ENCODE measurements at places on chromosomes 4 and X.

DNA sequence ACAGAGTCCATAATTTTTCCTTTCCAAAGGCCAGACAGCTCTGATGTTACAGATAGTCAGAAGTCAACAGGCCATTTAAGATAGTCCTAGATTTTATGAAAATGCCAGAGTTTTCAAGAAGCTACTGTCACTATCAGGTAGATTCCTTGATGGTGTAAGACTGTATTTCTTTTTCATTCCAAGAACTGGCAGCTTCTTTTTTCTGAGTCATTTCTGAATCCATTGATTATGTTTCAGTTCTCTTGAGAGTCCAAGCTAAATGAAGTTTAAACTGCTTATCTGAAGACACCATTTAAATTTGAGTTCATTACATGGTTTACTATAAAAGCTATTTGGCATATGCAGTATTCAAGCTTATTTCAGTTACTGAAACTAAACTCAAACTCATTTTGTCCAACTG lies 44.6 kb downstream of the RASSF6 start:
- no peak for DNase-seq

- DNase-seq = no peak
Measured at GRCh38 chrX:72028701-72029470, 102.8 kb downstream of the RTL5 start.

DNA sequence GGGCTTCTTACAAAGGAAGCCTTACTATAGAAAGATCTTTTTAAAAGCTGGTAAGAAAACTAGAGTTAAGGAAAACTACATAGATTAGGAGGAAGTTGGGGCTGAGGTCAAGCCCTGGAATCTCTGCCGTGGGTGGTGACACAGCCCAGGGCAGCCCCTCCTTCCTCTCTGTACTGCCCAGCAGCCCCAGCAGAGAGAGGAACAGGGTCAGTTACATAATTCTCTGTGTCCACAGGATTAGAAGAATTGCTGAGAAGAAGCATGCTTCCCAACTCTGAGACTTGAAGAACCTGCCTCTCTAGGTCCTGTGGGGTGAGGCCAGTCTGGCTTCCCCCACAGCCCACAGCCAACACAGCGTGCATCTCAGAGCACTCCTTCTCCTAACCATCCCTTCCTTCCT lies 9.2 kb upstream of the ABLIM2 start:
- DNase-seq = no peak

- DNase-seq = no peak
Measured at GRCh38 chr4:159904906-159905305, 802.0 kb downstream of the RAPGEF2 start.

GRCh38 chrX:109847257-109848187 lies 114.5 kb upstream of the ACSL4 start:
- peak; percentile 13 for DNase-seq

DNA sequence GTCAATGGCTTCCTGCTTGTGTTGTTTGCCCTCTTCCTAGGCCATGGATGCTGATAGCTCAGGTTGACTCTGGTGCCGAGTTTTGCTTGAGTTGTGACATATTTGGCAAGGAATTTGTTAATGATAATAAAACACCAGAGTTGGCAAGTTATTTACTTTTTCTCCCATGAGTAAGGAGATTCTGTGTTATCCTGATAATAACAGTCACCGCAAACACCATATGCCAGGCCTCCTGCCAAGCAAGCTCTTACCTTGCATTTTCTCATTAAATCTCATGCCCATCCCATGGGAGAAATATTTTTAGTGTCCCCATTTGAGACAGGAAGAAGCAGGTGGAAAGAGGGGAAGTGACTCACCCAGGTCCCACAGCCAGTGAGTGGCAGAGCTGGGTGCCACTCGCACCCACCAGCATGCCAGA lies 67.4 kb upstream of the CLCN4 start:
- no peak for DNase-seq

- DNase-seq = no peak
Measured at GRCh38 chr4:119984996-119985395, 81.7 kb downstream of the MAD2L1 start.

DNA sequence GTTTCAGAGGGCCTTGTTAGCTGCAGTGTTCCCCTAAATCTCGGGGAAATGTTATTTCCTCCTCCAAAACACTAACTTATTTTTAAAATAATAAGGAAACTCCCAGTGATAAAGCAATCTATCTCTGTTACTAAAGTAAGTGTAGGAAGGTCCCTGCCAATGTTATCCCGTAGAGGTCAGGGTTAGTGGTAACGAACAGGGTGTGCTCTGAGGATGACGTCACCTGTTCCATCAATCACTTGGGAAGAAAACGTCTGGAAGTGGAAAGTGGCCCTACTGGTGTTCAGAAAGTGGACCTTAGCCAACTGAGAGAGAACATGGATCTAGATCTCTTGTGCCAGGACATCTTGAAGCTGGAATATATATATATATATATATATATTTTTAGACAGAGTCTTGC lies 249.5 kb downstream of the BCOR start:
- DNase-seq = peak; percentile 68

GRCh38 chrX:136856551-136856950 lies 24.0 kb downstream of the RBMX start:
- no peak for DNase-seq

- no peak for DNase-seq
Measured at GRCh38 chr4:155620637-155621036, 46.0 kb upstream of the GUCY1A1 start.

DNA sequence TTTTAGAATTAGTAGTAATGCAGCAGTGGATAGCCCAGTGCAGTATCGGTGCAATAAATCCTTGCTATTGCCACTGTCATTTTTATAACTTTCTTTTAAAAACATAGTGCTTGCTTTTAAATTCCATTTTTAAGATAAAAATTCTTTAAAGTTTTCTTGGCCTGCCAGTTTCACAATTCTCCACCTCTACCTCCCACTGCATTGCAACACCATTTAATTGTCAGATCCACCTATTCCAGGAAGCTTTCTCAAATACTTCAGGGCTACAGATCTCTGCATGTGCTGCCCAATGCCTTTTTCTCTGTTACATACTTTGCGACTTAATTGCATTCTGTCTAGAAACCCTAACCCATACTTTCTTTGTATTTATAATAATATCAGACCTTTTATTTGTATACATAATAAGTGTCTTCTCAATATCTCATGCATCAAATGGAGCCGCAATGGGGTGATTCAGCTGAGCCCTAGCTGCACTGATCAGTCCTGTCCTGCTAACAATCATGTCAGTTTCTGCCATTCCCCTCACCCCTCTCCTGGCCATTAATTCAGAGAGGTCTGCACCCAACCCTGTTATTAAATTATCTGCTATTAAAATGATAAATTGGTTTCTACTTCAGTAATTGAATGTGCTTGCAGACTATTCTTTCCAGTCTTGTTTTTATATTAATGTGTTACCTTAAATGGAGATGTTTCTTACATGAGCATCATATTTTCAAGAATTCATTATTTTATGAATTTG lies 193.1 kb downstream of the SLIT2 start:
- DNase-seq = no peak

DNA sequence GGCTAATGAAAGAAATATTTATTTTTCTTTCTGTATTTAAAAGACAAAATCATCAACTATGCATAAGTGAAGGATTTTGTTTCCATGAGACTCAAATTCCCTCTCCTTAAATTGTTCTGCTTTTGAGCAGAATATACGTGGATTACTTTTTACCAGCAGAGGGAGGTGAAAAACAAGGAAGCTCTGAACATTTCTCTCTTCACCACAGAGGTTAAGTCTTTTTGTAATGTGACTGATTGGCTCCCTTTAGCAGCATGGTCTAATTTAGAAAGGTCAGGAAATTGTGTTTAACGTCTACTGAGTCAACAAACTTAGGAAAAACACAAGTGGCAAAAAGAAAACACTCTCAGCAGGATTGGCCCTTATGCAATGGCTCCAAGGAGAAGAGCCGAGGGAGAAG lies 55.1 kb upstream of the F9 start:
- no peak for DNase-seq

DNA sequence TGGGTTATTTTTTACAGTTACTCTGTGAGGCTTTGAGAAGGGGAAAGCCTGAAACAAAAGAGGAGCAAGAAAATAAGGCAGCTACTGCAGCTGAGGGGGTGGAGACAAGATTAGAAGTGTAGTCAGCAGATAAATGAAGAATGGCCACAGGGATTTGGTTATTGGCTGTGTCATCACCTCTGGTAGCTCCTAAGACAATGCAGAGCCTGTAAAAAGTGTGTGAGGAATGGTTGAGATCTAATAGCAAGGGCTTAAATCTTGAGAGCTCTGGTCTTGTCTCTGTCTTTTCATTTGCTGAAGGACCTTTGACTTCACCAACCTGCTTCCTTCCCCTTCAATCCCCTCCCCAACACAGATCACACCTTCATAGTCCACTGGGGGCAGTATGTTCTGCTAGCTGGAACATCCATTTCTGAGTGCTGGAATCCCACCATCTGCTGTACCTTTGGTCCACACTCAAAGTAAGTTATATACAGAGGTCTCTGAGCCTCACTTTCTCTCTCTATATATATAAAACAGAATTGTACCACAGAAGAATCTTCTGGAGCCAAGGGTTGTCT lies 213.7 kb upstream of the ZIC3 start:
- no peak for DNase-seq

DNA sequence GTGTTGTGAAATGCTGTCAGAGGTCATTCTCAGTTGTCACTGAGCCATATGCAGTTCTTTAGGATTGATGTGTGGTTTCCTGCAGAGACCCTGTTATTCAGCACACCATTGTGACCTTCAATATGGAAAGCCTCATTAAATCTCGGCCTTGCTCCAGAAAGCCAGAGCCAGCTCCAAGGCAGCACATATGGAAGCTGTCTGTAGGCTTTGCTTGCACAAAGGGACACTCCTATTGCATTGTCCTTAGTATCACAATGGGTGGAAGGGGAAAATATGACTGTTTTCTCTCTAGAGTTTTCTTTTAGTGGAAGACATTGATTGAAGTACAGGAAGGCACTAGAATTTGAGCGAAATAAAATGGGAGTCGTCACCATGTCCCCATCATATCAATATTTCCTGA lies 179.0 kb downstream of the CEP135 start:
- no peak for DNase-seq

GRCh38 chr4:120754590-120754989 lies 167.9 kb downstream of the PRDM5 start:
- DNase-seq = no peak

- no peak for DNase-seq
Measured at GRCh38 chr4:137601934-137602333, 69.6 kb upstream of the PCDH18 start.

DNA sequence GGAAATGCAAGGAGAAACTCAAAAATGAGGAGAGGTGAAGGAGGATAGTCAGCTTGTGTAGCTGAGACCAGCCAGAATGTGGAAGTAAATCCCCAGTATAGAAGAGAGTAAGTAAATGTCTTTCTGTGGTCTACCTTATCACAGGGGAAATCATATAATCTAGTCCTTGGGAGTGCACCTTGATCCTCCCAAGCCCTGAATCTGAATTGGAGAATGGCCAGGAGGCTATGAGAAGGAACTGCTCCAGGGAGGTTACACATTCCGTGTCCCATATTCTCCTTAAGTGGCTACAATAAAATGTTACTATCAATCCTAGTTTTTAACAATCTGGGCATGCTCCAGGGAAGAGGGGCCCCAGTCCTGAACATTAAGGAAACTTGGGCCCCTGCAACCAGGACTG lies 10.8 kb downstream of the AGTR2 start:
- DNase-seq = no peak

DNA sequence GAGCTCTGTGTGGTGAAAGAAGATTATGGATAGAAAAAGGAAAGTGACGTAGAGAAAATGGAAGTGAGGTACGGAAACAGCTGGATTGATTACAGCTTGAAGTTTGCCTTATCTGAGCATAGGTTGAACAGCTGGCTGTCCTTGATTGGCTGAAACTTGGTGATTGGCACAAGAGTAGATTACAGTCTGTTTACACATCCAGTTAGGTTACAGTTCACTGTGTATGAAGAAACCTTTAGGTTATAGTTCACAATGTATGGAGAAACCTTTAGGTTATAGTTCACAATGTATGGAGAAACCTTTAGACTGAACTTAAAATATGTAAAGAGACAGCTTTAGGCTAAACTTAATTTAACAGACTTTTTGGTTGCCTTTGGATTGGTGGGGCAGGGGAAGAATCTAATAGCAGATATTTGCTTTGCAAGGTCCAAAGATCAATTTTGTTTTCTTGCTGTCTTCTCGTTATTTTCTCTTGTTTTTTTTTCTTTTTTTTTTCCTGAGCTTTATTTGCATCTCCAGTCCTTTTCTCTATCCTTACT lies 15.6 kb upstream of the ART3 start:
- no peak for DNase-seq

GRCh38 chr4:186027405-186027804 lies 41.6 kb upstream of the TLR3 start:
- no peak for DNase-seq

- no peak for DNase-seq
Measured at GRCh38 chr4:81039351-81039972, 9.0 kb downstream of the BMP3 start.

DNA sequence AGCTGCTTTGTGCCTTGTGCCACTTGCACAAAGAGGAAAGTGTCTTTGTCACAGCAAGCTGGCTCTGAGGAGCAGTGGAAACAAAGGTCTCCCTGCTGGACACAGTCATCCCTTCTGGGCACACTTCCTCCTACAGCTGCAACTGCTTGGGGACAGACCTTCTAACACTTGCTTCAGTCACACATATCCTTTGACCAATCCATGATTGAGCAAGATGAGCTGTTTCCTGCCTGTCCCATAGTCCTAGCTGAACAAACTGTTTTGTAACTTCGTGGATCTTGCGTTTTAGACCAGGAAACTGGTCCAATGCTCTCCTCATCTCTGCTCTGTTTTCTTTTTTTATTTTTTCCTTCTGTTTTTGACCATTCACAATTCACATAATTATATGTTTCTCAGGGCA lies 98.5 kb downstream of the RRAGB start:
- DNase-seq = no peak

DNA sequence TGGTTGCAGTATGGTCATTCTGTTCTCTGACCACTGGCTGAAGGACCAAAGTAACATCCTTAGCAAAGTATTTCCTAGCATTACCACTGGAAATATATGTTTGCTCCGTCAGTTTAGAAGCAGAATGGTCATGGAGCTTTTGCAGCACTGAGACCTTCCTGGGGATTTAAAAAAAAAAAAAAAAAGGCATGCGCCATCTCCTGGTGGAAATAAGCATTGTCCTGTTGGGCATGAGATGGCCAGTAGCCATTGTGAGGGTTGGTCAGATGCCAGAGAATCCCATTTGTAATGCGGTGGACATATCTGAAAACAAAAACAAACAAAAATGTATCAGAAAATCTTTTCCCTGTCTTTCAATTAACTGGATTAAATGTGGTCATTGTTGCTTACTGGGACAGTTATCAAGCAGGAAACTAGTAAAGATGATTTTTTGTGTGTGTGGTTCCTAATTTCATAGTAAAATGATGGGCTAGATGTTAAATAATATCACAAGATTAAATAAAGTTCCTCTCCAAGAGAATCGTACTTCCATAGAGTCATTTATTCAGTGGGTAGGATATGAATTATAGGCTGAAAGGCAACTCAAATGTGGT lies 139.6 kb downstream of the SOWAHB start:
- no peak for DNase-seq

- no peak for DNase-seq
Measured at GRCh38 chrX:115112411-115112810, 76.8 kb upstream of the RBMXL3 start.

- no peak for DNase-seq
Measured at GRCh38 chr4:2276581-2277325, 14.8 kb upstream of the MXD4 start.
